ENCODE measurements at places on chromosomes 3 and 15.

GRCh38 chr15:69373406-69373805 is 40.7 kb upstream of the KIF23 start:
- DNase-seq, result no peak

DNA sequence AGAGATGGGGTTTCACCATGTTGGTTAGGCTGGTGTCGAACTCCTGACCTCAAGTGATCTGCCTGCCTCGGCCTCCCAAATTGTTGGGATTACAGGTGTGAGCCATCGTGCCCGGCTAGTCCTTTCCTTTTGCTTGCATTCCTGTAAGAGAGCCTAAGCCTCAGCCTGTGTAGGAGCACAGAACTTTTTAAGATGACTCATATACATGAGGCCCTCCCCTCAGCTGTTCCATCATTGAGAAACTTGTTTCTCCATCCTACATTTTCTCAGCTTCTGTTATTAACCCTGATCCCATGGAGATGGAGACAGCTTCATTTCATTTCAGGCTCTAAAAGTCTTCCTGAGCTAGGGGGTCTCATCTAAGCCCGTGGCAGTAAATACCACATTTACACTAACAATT is 123.3 kb downstream of the PLOD2 start:
- peak; percentile 44 for DNase-seq

DNA sequence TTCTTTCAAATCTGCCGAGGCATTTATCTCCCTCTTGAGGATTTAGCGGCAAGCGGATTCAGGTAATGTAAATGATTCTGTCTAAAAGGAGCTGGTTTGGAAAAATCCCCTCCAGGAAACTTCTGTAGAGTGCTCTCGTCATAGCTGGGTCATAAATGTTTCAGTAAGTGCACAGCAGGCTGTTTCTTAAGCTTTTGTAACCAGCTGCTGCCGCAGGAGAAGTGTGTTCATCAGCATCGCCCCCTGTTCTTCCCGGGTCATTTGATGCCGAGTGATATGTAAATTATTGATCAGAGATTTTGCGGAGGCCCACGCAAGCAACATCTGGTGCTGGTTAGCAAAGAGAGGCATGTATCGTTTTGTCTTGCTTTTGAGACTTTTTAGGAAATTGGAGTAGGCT is 53.1 kb downstream of the DNASE1L3 start:
- DNase-seq, result no peak

- DNase-seq, result no peak
These were observed 19.5 kb downstream of the SLC4A7 start for GRCh38 chr3:27464646-27465045.

GRCh38 chr3:41690766-41691563 is 270.9 kb downstream of the ULK4 start:
- DNase-seq, result no peak

DNA sequence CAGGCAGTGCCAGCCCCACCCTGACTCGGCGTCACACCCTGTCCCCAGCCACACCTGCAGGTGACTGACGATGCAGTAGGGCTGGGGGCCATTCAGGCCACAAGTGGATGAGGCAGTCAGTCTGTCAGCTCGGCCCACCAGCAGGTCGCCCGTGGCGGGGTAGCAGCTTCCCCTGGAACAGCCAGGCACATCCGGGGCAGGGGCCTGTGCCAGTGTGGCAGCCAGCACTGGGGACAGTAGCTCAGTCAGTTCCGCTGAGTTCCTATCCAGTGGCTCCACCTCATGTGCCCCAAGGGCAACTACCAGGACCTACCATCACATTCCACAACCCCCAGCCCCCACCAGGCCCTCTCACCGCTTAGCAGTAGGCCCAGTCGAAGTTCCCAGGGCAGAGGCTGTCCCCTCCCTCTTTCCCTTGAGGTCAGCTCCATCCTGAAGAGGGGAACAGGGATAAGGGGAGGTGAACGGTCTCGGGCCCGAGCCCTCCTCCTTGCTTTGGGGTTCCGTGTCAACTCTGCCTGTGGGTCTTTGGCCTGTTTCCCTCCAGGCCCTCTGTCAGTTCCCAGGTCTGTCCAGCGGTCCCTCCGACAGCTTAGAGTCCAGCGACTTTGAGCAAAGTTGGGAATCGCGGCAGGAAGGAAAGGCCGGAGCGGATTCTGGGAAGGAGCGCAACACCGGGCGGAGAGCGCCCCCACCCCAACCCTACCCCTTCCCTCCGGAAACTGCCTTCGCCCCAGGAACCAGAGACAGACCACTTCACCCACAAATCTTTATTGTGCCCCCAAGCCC is at the start of gene LAMB2:
TSS of gene LAMB2 (minus strand) at position 614 of the 789 bp plus-strand sequence. CDS start at position 431, 183 bp downstream.
- DNase-seq, result peak; percentile 76

DNA sequence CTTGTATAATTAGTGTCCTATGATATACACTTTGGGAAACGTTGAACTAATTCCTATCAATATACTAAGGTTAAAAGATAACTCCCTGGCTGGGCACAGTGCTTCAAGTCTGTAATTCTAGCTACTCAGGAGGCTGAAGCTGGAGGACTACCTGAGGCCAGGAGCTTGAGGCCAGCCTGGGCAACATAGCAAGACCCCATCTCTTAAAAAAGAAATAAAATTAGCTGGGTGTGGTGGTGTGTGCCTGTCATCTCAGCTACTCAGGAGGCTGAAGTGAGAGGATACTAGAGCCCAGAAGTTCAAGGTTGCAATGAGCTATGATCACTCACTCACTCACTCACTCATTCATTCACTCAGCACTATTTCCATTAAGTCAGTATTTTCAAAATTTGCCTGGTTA is 55.2 kb downstream of the SLC12A6 start:
- no peak for DNase-seq

- no peak for DNase-seq
These were observed 246.2 kb downstream of the LRTM1 start for GRCh38 chr3:54681706-54682105.

DNA sequence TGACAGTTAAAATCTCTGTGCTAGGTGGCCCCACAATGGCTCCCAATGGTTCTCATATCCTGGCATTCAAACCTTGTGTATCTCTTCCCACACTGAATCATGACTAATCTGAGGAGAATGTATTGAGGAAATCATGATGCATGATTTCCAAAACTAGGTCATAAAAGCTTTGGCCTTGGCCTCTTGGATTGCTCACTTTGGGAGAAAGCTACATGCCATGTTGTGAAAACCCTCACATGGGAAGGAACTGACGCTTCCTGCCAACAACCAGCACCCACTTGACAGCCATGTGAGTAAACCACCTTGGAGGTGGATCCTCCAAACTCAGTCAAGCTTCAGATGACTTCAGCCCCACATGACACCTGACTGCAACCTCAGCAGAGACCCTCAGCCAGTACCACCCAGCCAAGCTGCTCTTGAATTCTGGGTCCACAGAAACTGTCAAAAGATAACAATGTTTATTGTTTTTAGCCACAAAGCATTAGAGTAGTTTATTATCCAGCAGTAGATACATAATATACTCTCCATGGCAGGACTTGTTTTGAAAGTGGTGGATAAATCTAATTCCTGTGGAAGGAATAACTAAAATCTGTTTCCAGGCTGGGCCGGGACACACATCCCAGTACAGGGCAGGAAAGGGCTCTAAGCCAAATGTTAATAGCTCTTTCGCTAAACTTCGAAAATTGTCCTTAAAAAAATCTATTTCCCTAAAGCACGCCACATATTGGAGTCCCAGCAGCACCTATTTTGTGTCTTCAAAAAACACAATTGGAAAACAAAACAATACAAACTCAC is 1.0 kb upstream of the ZNF620 start:
- DNase-seq, result peak; percentile 97

DNA sequence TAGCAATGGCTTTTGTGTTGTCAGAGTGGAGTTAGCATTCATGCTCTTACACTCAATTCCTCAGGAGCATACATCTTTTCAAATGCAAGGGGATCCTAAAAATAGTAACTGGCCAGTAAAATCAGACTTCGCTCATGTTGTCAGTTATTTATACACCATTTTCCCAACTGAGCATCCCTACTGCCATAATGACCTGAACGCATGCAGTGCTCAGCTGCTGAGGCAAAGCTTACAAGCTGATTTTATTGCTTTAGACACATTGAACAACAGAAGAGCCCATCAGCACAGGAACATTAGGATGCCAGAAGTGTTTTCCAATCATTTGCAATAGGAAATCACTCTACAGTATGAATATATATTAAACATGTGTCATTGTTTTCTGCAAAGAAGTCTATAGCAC is 689.7 kb upstream of the BCHE start:
- DNase-seq, result no peak

DNA sequence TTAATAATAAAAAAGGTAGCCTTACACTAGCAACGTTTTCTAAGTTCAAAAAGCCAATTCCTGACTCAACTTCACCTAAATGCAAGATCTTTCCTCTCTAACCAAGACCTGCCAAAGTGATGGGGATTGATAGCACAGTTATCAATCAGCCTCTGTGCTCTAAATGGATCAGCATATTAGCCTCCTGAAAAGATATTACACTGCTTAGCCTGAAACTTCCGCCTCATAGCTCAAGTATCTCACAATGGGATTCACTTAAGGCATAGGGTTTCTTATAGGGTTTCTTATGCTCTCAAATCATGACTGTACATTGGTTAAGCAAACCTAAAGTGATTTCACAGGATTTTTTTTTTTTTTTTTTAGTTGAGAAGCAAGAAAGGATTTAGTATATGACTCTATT is 436 bp upstream of the SLC9A9 start:
- DNase-seq, result no peak

DNA sequence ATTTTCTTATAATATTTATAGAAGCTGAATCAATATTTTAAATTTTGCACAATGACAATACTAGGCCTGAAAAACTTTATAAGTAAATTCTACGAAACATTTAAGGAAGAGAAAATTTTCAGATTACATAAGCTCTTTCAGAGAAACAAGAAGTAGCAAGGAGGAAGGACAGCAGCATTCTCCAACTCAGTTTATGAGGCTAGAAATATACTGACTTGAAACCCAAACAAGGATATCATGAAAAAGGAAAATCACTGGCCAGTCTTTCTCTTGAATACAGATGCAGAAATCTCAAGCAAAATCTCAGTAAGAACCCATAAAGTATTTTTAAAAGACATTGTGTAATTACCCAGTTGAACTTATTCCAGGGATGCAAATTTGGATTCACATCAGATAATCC is 121.3 kb downstream of the STAC start:
- DNase-seq, result no peak

- no peak for DNase-seq
These were observed 56.5 kb downstream of the HEG1 start for GRCh38 chr3:124999317-124999716.

- peak; percentile 75 for DNase-seq
These were observed 42.9 kb downstream of the IDH2 start for GRCh38 chr15:90059208-90059985.

DNA sequence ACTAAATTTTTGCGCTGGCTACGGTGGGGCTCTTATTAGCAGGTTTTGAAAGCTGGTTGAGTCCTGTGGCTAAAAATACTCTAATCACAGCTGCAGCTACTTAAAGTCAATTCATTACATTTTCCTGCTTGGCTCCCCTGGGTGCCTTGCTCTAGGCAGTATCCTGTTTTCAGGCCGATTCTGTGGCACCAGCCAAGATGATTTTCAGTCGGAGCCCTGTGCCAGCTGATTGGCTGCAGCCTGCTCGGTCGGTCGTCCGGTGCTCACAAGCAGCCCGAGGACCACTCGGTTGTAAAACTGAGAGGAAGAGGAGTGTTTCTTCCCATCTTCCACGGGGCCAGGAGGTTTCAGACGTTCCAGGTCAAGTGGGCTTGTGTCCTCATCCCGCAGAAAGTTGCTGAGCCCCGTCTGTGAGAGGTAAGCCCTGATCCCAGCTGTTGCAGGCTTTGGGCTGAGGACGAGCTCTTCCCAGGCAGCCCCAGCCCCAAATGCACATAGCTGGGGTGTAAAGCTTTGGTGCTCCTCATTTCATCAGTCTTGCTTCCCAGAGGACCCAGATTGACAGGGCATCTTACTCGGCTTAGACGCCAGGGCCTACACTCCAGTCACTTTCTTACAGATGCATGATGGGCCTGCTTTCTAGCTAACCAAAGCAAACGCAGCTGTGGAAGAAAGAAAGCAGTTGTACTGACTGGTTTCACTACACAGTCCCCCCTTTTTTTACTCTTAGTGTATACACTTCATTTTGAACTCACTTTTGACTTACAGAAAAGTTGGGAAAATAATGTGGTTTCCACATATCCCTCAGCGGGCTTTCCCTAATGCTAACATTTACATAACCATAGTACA is 15.9 kb downstream of the LYSMD4 start:
- DNase-seq, result no peak

GRCh38 chr15:84880822-84881519 is 3.5 kb upstream of the SLC28A1 start:
- DNase-seq, result no peak

DNA sequence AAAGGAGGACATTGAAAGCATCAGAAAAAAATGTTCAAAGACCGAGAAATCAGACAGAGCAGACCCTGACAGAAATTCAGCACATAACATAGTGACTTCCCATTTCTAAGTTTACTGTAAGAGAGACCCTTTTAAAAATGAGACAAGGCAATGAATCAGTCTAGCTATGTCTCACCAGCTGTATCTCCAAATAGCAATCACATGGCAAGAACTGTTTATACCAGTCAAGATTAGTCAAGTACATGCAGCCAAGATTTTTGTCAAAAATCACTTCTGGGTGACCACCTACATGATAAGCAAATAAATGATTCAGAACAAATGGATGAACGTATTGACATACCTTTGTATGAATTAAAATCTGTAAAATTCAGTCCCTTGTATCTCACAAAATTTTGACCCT is 138.0 kb downstream of the DTWD1 start:
- DNase-seq, result peak; percentile 21

- DNase-seq, result no peak
These were observed 101.7 kb downstream of the PPP2R3A start for GRCh38 chr3:136067211-136067610.

DNA sequence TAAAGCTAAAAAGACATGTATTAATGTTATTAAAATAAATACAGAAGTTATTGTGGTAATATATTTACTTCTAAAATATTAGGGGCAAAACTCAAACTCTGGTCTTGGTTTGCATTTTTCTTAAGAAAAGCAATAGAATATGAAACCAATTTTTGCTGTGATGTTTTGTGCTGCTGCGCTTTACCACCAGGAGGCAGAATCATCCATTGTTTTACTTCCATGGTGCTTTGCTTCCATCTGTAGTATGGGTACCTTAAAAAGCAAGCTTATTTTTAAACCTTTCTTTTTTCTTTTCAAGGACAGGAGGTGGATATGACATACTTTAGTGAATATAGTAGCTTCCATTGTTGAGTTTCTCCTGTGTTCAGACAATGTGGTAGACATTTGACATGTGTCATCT is 46.6 kb upstream of the MRPL3 start:
- DNase-seq, result peak; percentile 13

DNA sequence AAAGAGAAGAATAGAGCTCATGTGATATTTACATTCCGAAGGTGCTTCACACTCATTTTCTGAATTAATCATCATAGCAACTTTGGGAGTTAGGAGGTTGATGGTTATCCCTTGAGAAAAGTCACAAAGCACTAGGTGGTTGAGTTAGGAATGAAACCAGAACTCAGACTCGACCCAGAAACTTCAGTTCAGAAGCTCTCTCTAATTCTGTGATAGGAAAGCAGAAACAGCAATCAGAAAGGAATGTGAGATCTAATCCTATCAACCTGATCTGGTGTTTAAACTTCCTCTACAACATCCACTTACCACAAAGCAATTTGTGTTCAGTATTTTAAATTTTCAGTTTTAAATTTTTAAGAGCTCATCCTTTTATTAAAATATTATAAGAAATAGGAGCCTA is 211.2 kb downstream of the CNTN3 start:
- peak; percentile 21 for DNase-seq

GRCh38 chr3:27688053-27688452 is 34.1 kb downstream of the EOMES start:
- DNase-seq, result no peak

- DNase-seq, result no peak
These were observed 175.3 kb upstream of the HES1 start for GRCh38 chr3:193960487-193961274.

- no peak for DNase-seq
These were observed 477.8 kb upstream of the RGMA start for GRCh38 chr15:93566762-93567161.

GRCh38 chr15:100949691-100950090 is 30.5 kb downstream of the LRRK1 start:
- DNase-seq, result no peak
